ENCODE measurements at places on chromosomes 11 and 22.
A peak's percentile ranks its signal among the peaks of the same experiment; 100 is the strongest.

DNA sequence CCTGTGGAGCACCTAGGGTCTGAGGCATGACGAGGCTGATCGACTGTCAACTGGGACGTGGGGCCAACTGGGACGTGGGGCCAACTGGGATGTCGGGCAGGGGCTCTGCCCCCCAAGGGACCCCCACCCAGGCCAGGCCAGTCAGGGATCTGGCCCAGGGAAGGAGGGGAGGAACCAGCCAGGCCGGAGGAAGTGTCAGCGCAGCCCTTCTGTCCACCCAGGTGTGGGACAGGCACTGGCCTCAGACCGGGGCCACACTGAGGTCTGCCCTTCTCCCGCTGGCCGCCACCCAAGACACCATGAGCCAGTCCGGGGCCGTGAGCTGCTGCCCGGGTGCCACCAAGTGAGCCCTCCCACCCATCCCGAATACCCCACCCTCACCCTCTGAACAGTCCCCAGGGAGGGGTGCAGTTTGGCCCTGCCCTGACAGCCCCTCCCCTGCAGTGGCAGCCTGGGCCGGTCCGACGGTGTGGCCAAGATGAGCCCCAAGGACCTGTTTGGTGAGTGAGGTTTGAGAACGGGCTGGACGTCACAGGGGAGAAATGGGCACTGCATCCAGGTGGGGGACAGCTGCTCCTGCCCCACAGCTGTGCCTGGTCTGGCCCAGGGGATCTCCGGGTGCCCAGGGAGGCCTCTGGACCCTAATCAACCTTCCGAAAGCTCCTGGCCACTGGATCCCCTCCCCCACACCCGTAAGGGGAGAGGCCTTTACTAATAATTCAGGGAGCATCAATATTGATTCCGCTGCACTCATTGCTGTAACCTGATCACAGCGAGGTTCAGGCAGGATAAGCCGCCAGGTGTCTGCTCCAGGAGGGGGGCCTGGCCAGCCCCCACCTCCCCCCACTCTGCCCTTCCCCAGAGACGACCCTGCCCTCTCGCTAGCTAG, 3.3 kb downstream of the EPS8L2 start:
- peaks cover 16% of the 10 kb centered on the region for H3K27me3 ChIP-seq
- no peak overlapping the region for H3K4me3 ChIP-seq
- H3K4me1 ChIP-seq, result peaks cover 13% of the 10 kb centered on the region
- DNase-seq, result no peak
- H3K36me3 ChIP-seq, result no peaks in the 10 kb centered on the region

GRCh38 chr22:45763236-45763624, 91.6 kb downstream of the ATXN10 start:
- H3K4me3 ChIP-seq, result no peak overlapping the region
- peak overlapping the region; percentile 10 for H3K27ac ChIP-seq
- no peak for DNase-seq
- H3K36me3 ChIP-seq, result no peaks in the 10 kb centered on the region
- H3K27me3 ChIP-seq, result no peaks in the 10 kb centered on the region

- H3K4me1 ChIP-seq, result peaks cover 65% of the 10 kb centered on the region
- peak; percentile 65 for DNase-seq
These were observed 55.0 kb downstream of the MYH9 start for GRCh38 chr22:36332623-36333332.

- DNase-seq, result peak; percentile 60
- H3K27ac ChIP-seq, result no peak overlapping the region
- H3K36me3 ChIP-seq, result no peaks in the 10 kb centered on the region
- H3K27me3 ChIP-seq, result no peaks in the 10 kb centered on the region
- H3K4me1 ChIP-seq, result peaks cover 3% of the 10 kb centered on the region
These were observed 11.2 kb upstream of the P4HA3 start for GRCh38 chr11:74322667-74323066.

GRCh38 chr11:27317751-27318150, 45.3 kb downstream of the CCDC34 start:
- no peaks in the 10 kb centered on the region for H3K27me3 ChIP-seq
- no peak for DNase-seq
- no peak overlapping the region for H3K4me3 ChIP-seq
- no peaks in the 10 kb centered on the region for H3K4me1 ChIP-seq
- H3K27ac ChIP-seq, result no peak overlapping the region
- no peaks in the 10 kb centered on the region for H3K36me3 ChIP-seq

GRCh38 chr22:30424534-30425326, 838 bp upstream of the MTFP1 start:
- H3K4me3 ChIP-seq, result peak overlapping the region; percentile 58
- H3K4me1 ChIP-seq, result peaks cover 20% of the 10 kb centered on the region
- no peaks in the 10 kb centered on the region for H3K27me3 ChIP-seq
- H3K27ac ChIP-seq, result peak overlapping the region; percentile 90

- no peaks in the 10 kb centered on the region for H3K4me1 ChIP-seq
- H3K36me3 ChIP-seq, result no peaks in the 10 kb centered on the region
- no peak for DNase-seq
- no peak overlapping the region for H3K4me3 ChIP-seq
These were observed 132.2 kb upstream of the PITPNB start for GRCh38 chr22:28051091-28051786.

GRCh38 chr11:68661014-68661413, 23.3 kb upstream of the GAL start:
- no peak overlapping the region for H3K27ac ChIP-seq
- no peak overlapping the region for H3K4me3 ChIP-seq
- H3K4me1 ChIP-seq, result no peaks in the 10 kb centered on the region
- H3K27me3 ChIP-seq, result no peaks in the 10 kb centered on the region
- no peak for DNase-seq
- no peaks in the 10 kb centered on the region for H3K36me3 ChIP-seq

GRCh38 chr22:21826204-21826603, 41.2 kb downstream of the MAPK1 start:
- no peaks in the 10 kb centered on the region for H3K4me1 ChIP-seq
- DNase-seq, result no peak
- H3K27ac ChIP-seq, result no peak overlapping the region
- H3K4me3 ChIP-seq, result no peak overlapping the region
- H3K27me3 ChIP-seq, result no peaks in the 10 kb centered on the region
